ENCODE measurements at places on chromosomes 11 and 22.
A peak's percentile ranks its signal among the peaks of the same experiment; 100 is the strongest.

DNA sequence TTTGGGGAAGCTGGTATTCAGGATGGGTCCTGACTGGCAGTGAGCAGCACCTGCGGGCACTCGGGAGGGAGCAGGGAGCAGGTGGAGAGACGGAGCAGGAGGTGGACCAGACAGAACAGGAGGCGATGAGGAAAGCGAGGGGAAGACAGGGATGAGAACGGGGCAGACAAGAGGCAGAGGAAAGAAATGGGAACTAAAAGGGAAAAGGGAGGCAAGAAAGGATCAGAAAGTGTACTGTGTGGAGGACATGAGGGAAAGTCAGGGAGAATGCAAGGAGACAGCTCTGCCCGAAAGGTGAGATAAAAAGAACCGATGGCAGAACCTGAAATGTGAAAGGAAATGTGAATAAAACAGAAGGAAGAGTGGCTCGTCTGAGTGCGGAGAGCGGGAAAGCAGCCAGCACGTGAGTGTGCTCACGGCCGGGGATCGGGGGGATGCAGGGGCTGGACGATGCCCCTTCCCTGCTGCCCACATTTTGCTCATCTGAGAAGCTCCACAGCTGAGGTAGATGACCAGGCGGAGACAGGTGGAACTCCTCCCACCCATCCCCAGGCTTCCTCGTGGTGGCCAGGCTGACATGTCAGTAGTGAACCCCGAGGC lies 494.4 kb upstream of the B3GAT1 start:
- H3K36me3 ChIP-seq = no peaks in the 10 kb centered on the region
- H3K27me3 ChIP-seq = peaks cover 25% of the 10 kb centered on the region
- H3K4me3 ChIP-seq = no peak overlapping the region
- H3K4me1 ChIP-seq = no peaks in the 10 kb centered on the region
- no peak overlapping the region for H3K27ac ChIP-seq

- no peaks in the 10 kb centered on the region for H3K4me1 ChIP-seq
- H3K27me3 ChIP-seq = no peaks in the 10 kb centered on the region
- DNase-seq = no peak
- no peak overlapping the region for H3K27ac ChIP-seq
- H3K36me3 ChIP-seq = no peaks in the 10 kb centered on the region
- no peak overlapping the region for H3K4me3 ChIP-seq
These were observed 9.6 kb downstream of the REXO2 start for GRCh38 chr11:114448749-114449482.

- peaks cover 7% of the 10 kb centered on the region for H3K4me1 ChIP-seq
- H3K36me3 ChIP-seq = no peaks in the 10 kb centered on the region
- no peak for DNase-seq
- no peaks in the 10 kb centered on the region for H3K27me3 ChIP-seq
- H3K4me3 ChIP-seq = no peak overlapping the region
These were observed 195.5 kb downstream of the ETS1 start for GRCh38 chr11:128391811-128392210.

- peak overlapping the region; percentile 31 for H3K27ac ChIP-seq
- H3K4me1 ChIP-seq = peaks cover 6% of the 10 kb centered on the region
- no peak overlapping the region for H3K4me3 ChIP-seq
- peaks cover 11% of the 10 kb centered on the region for H3K36me3 ChIP-seq
These were observed 24.8 kb downstream of the APOL1 start for GRCh38 chr22:36277482-36278291.

GRCh38 chr22:48070760-48071159 lies 1308.3 kb downstream of the TBC1D22A start:
- H3K27me3 ChIP-seq = peaks cover 30% of the 10 kb centered on the region
- H3K36me3 ChIP-seq = no peaks in the 10 kb centered on the region
- no peak overlapping the region for H3K27ac ChIP-seq
- H3K4me3 ChIP-seq = no peak overlapping the region

GRCh38 chr11:47843361-47844055 lies 4.6 kb downstream of the NUP160 start:
- no peak for DNase-seq
- H3K27ac ChIP-seq = no peak overlapping the region
- peaks cover 18% of the 10 kb centered on the region for H3K4me1 ChIP-seq
- H3K27me3 ChIP-seq = no peaks in the 10 kb centered on the region

DNA sequence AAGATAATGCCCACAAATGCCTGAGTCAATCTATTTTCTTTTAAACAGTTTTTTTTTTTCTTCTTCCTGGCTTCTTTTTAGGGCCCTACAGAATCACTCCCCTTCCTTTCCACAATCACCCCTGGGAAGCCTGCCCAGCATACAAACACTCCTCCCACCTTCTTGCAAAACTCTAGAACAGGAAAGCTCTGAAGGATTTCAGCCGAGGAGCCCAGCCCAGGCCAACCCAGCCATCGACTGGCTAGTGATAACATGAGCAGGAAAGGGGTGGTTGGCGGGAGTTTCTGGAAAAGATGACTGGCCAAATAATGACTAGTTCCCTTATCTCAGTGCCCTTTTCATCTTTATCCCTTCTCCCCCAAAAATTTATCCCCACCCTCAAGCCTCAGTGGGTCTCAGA lies 68.2 kb downstream of the USP35 start:
- H3K27me3 ChIP-seq = no peaks in the 10 kb centered on the region
- DNase-seq = no peak
- H3K36me3 ChIP-seq = no peaks in the 10 kb centered on the region
- no peak overlapping the region for H3K4me3 ChIP-seq
- H3K27ac ChIP-seq = no peak overlapping the region
- no peaks in the 10 kb centered on the region for H3K4me1 ChIP-seq

GRCh38 chr11:74055938-74056337 lies 47.1 kb upstream of the UCP3 start:
- no peak overlapping the region for H3K4me3 ChIP-seq
- no peaks in the 10 kb centered on the region for H3K4me1 ChIP-seq
- H3K27ac ChIP-seq = no peak overlapping the region
- no peaks in the 10 kb centered on the region for H3K27me3 ChIP-seq
- peaks cover 8% of the 10 kb centered on the region for H3K36me3 ChIP-seq
- no peak for DNase-seq

DNA sequence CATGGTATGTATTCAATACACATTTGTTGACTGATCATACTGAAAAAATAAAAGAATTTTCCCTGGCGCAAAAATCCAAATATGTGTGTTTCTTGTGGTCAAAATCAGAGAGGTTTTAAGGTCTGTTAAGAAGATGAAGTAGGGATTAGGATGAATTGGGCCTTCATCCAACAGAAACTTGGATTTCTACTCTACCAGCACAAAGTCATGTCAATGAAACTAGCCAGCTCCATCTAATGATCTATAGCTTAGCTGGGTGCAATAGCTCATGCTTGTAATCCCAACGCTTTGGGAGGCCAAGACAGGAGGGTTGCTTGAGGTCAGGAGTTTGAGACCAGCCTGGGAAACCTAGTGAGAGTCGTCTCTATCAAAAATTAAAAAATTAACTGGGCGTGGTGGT lies 65.5 kb downstream of the USP35 start:
- H3K27me3 ChIP-seq = no peaks in the 10 kb centered on the region
- DNase-seq = no peak
- H3K27ac ChIP-seq = no peak overlapping the region
- H3K36me3 ChIP-seq = no peaks in the 10 kb centered on the region
- H3K4me1 ChIP-seq = no peaks in the 10 kb centered on the region
- no peak overlapping the region for H3K4me3 ChIP-seq

GRCh38 chr11:45368697-45369096 lies 82.6 kb upstream of the SYT13 start:
- no peaks in the 10 kb centered on the region for H3K27me3 ChIP-seq
- no peaks in the 10 kb centered on the region for H3K36me3 ChIP-seq
- no peaks in the 10 kb centered on the region for H3K4me1 ChIP-seq
- H3K27ac ChIP-seq = no peak overlapping the region
- no peak overlapping the region for H3K4me3 ChIP-seq

- H3K27ac ChIP-seq = no peak overlapping the region
- DNase-seq = no peak
- H3K4me1 ChIP-seq = no peaks in the 10 kb centered on the region
- no peak overlapping the region for H3K4me3 ChIP-seq
- no peaks in the 10 kb centered on the region for H3K36me3 ChIP-seq
These were observed 86.4 kb downstream of the ISX start for GRCh38 chr22:35152316-35152715.

DNA sequence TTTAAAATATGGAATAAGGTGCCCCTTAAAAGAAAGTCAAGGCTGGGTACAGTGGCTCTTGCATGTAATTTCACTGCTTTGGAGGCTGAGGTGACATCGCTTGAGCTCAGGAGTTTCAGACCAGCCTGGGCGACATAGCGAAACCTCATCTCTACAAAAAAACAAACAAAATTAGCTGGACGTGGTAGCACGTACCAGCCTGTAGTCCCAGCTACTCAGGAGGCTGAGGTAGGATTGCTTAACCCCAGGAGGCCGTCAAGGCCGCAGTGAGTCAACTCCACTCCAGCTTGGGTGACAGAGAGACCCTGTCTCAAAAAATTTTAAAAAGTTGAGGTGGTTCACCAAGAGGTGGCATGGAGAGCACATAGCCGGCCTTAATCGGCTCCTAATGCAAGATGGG lies 17.7 kb upstream of the ADORA2A start:
- H3K27ac ChIP-seq = peak overlapping the region; percentile 1
- H3K4me1 ChIP-seq = peaks cover 12% of the 10 kb centered on the region
- H3K36me3 ChIP-seq = peaks cover 12% of the 10 kb centered on the region
- H3K4me3 ChIP-seq = no peak overlapping the region
- H3K27me3 ChIP-seq = no peaks in the 10 kb centered on the region

GRCh38 chr11:33664827-33665226 lies 35.8 kb downstream of the C11orf91 start:
- no peaks in the 10 kb centered on the region for H3K4me1 ChIP-seq
- H3K27ac ChIP-seq = no peak overlapping the region
- H3K27me3 ChIP-seq = no peaks in the 10 kb centered on the region
- DNase-seq = no peak
- no peak overlapping the region for H3K4me3 ChIP-seq
- no peaks in the 10 kb centered on the region for H3K36me3 ChIP-seq

GRCh38 chr22:30880181-30880601 lies 88.4 kb downstream of the MORC2 start:
- no peaks in the 10 kb centered on the region for H3K4me1 ChIP-seq
- H3K27ac ChIP-seq = no peak overlapping the region
- H3K27me3 ChIP-seq = no peaks in the 10 kb centered on the region
- no peak overlapping the region for H3K4me3 ChIP-seq

- no peaks in the 10 kb centered on the region for H3K27me3 ChIP-seq
- peaks cover 39% of the 10 kb centered on the region for H3K4me1 ChIP-seq
- H3K4me3 ChIP-seq = no peak overlapping the region
- no peak for DNase-seq
- no peak overlapping the region for H3K27ac ChIP-seq
These were observed 51.3 kb upstream of the PRDM11 start for GRCh38 chr11:45094958-45095690.

- H3K27ac ChIP-seq = no peak overlapping the region
- no peak overlapping the region for H3K4me3 ChIP-seq
- no peaks in the 10 kb centered on the region for H3K4me1 ChIP-seq
- H3K36me3 ChIP-seq = no peaks in the 10 kb centered on the region
These were observed 298.3 kb downstream of the KIRREL3 start for GRCh38 chr11:126702165-126702720.

DNA sequence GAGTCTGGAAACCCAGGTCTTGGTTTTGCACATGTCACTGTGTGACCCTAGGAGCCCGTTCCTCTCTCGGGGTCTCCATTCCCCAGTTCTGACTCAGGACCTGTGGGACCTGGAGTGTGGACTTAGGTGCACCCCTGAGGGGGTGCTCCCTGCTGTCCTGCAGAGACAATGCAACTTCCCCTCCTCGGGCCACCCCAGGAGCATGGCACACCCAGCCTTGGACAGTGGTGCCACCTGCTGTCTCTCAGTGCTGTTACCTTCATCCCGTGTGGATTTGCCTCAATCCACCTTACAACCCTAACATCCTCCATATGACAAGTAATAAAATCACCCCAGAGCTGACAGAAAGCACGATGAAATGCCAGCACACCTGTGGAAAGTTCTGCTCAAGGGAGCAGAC lies 27.5 kb upstream of the CRYBB3 start:
- no peak overlapping the region for H3K4me3 ChIP-seq
- H3K4me1 ChIP-seq = no peaks in the 10 kb centered on the region
- H3K27ac ChIP-seq = no peak overlapping the region
- peak; percentile 30 for DNase-seq
- no peaks in the 10 kb centered on the region for H3K27me3 ChIP-seq

DNA sequence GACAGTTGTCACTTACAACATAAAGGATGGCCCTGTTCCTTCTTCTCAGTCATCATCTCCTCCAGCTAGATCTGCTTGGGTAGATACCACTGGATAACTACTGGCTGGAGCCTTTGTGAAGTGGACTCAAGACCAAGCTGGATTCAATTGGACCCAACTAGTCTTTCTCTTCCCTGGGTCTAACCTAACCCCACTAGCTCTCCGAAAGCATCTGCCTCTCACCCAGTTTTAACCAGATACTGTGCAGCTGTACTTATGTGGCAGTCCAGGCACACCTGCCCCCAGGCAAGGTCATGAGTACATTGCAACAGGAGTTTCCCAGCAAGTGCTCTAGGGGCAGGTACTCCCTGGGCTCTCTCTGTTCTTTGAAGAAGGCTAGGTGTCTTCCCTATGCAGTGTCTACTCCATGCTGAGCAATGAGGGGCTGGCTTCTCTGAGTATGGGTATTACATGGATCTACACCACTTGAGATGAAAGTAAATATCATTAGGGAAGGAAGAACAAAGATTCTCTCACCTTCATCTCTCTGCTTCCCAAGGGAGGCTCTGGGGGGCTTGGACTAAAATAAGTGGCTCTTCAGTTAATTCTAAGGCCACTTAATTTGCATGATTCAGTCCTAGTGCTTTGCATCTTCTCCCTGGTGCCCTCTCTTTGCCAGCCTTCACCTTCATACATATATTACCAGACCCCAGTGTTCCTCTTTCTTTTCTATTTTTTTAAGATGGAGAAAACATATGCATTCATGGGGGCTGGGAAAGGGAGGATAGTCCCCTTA lies 236.1 kb downstream of the NXPE2 start:
- no peak overlapping the region for H3K4me3 ChIP-seq
- no peak for DNase-seq
- peaks cover 4% of the 10 kb centered on the region for H3K27me3 ChIP-seq
- H3K4me1 ChIP-seq = no peaks in the 10 kb centered on the region
- no peak overlapping the region for H3K27ac ChIP-seq
- no peaks in the 10 kb centered on the region for H3K36me3 ChIP-seq

DNA sequence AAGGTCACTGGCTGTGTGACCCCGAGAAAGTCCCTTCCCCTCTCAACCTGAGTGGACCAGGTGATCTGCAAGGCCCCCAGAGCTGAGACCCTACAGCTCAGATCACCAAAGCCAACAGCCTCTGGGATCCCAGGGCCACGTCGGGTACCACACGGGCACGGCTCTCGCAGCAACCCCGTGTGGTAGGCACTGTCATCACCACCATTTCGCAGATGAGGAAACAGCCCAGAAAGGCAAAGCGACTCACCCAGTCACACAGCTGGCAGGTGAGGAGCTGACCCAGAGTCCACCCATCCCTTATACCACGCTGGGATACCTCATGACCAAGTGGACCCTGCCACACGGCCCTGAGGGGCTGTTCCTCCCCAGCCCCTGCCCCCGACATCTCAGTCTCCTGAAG lies 2.8 kb downstream of the ATP5MGL start:
- H3K4me1 ChIP-seq = no peaks in the 10 kb centered on the region
- no peak overlapping the region for H3K4me3 ChIP-seq
- peaks cover 5% of the 10 kb centered on the region for H3K36me3 ChIP-seq
- no peak for DNase-seq

Data from T-cell (primary cell).